ENCODE measurements at places on chromosomes 11 and 22.
A peak's percentile ranks its signal among the peaks of the same experiment; 100 is the strongest.

GRCh38 chr11:74532501-74533246 is 39.1 kb upstream of the LIPT2 start:
- DNase-seq, result peak; percentile 34
- H3K4me1 ChIP-seq, result no peaks in the 10 kb centered on the region
- H3K27ac ChIP-seq, result peak overlapping the region; percentile 43
- no peak overlapping the region for H3K4me3 ChIP-seq
- no peaks in the 10 kb centered on the region for H3K36me3 ChIP-seq

GRCh38 chr22:49656291-49656851 is 171.3 kb downstream of the BRD1 start:
- no peak for DNase-seq
- H3K27ac ChIP-seq, result no peak overlapping the region
- H3K4me3 ChIP-seq, result no peak overlapping the region
- H3K27me3 ChIP-seq, result peaks cover 9% of the 10 kb centered on the region

DNA sequence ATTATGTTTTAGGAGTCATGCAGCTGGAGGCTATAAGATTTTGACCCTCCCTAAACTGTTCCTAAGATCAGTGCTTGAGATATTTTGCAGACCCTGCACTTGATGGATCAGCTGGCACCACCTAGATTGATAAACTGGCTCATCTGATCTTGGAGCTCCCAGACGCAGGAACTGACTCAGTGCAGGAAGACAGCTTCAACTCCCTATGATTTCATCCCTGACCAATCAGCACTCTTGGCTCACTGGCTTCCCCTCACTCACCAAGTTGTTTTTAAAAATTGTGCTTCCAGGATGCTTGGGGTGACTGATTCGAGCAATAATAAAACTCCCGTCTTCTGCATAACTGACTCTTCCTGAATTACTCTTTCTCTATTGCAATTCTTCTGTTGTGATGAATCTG is 637.5 kb upstream of the FAT3 start:
- peaks cover 4% of the 10 kb centered on the region for H3K4me1 ChIP-seq
- H3K27me3 ChIP-seq, result no peaks in the 10 kb centered on the region
- no peak overlapping the region for H3K4me3 ChIP-seq

DNA sequence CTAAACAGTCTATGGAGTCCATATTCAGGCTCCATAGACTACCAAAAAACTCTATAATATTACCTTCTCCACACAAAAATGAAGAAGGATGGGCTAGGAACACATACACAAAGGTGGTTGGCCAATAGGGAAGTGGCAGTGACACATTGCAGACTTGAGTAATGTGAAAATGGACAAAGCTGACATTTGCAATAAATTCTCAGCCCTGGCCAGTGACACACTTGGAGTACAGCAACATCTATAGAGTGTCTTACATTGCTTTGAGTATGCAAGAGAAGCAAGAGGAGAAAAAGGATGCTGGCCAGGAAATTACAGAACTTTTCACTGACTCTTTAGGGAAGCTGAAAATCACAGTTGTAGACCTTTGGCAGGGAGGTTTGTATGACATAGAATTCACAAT is 7.3 kb upstream of the OR52W1 start:
- no peak overlapping the region for H3K4me3 ChIP-seq
- no peak overlapping the region for H3K27ac ChIP-seq
- H3K27me3 ChIP-seq, result no peaks in the 10 kb centered on the region
- no peaks in the 10 kb centered on the region for H3K36me3 ChIP-seq
- no peaks in the 10 kb centered on the region for H3K4me1 ChIP-seq

DNA sequence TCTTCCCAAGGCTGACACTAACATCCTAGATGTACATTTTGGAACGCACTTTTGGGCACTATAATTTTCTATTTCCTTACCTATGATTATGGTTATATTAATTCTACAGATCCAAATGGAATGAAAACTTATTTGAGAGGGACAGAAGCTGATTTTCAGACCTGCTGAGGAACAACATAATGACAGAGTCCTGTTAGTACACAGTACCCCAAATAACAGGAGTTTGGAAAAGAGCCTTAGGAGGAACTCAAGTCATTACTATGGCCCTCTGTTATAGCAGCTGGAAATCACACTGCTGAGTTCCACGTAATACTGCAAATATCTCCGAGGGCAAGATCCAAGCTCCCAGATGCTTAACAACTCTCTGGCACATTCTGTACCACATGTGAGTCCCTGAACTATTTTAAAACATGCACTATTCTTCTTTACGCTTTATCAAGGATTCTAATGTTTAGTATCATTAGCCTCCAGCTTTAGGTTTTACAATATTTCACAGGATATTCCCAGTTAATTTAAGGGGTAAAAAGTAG is 1027.7 kb upstream of the CCDC90B start:
- H3K27ac ChIP-seq, result no peak overlapping the region
- no peaks in the 10 kb centered on the region for H3K27me3 ChIP-seq
- DNase-seq, result no peak
- no peaks in the 10 kb centered on the region for H3K4me1 ChIP-seq

DNA sequence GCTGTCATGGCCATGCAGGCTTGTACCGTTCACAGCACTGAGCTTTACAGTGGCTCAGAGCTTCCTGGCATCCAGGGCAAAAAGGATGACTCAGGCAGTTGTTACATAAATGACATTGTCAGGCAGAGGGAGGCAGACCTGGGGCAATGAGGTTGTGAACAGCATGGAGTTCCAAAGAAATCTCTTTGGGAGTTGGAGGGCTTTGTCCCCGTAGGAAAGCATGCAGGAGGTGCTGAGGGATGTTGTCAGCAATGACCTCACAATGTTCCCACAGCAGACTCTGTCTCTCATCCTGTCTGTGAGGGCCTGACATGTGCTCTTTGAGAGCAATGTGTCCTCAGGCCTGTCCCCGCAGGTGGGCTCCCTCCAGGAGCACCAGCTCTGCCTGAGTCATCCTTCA is 25.9 kb upstream of the PDE2A start:
- H3K36me3 ChIP-seq, result no peaks in the 10 kb centered on the region
- DNase-seq, result no peak
- peaks cover 4% of the 10 kb centered on the region for H3K4me1 ChIP-seq
- no peak overlapping the region for H3K27ac ChIP-seq
- no peaks in the 10 kb centered on the region for H3K27me3 ChIP-seq

GRCh38 chr11:62400760-62401159 is 18.1 kb upstream of the SCGB1A1 start:
- DNase-seq, result peak; percentile 84
- no peaks in the 10 kb centered on the region for H3K36me3 ChIP-seq
- peaks cover 60% of the 10 kb centered on the region for H3K4me1 ChIP-seq

- no peak for DNase-seq
- H3K27me3 ChIP-seq, result no peaks in the 10 kb centered on the region
- no peak overlapping the region for H3K4me3 ChIP-seq
- no peaks in the 10 kb centered on the region for H3K36me3 ChIP-seq
These were observed 26.1 kb downstream of the CD82 start for GRCh38 chr11:44591557-44591956.

GRCh38 chr11:64932324-64932723 is 3.4 kb downstream of the GPHA2 start:
- no peak overlapping the region for H3K27ac ChIP-seq
- no peak for DNase-seq
- H3K27me3 ChIP-seq, result no peaks in the 10 kb centered on the region
- H3K36me3 ChIP-seq, result no peaks in the 10 kb centered on the region
- peaks cover 8% of the 10 kb centered on the region for H3K4me1 ChIP-seq
